ENCODE measurements at places on chromosomes 16 and 17. TPM values are rescaled to one million over a fixed set of nuclear protein-coding genes. Genes with fewer than 3 reads are reported as not detected.

Gene CSF3
- total RNA-seq, result not detected

Gene ITGAL
- 19.6 TPM for total RNA-seq

- H3K27me3 ChIP-seq, result no peaks in the 10 kb centered on the region
- H3K4me3 ChIP-seq, result no peak overlapping the region
- no peaks in the 10 kb centered on the region for H3K4me1 ChIP-seq
- no peak overlapping the region for H3K27ac ChIP-seq
- no peak for DNase-seq
Observed at GRCh38 chr17:30589431-30589830, 112.2 kb downstream of the GOSR1 start.

GRCh38 chr16:88638323-88639230, at the start of gene IL17C:
IL17C (plus strand) TSS chr16:88638572; CDS start chr16:88638642, 70 bp downstream.
- no peak within 1 kb of the TSS for H3K27ac ChIP-seq
- H3K27me3 ChIP-seq, result peaks cover 6% of the 10 kb centered on the region
- H3K36me3 ChIP-seq, result no peaks in the 10 kb centered on the region
- no peak for DNase-seq
- peaks cover 4% of the 10 kb centered on the region for H3K4me1 ChIP-seq

GRCh38 chr17:79790805-79791734, 5.8 kb downstream of the CBX8 start:
- peaks cover 2% of the 10 kb centered on the region for H3K4me1 ChIP-seq
- peaks cover 31% of the 10 kb centered on the region for H3K27me3 ChIP-seq
- H3K27ac ChIP-seq, result no peak overlapping the region
- DNase-seq, result peak; percentile 40
- no peak overlapping the region for H3K4me3 ChIP-seq

Gene TP53TG3C
- not detected for total RNA-seq

Gene KRT17
- total RNA-seq, result 11.1 TPM

Gene CCDC144A
- 7.6 TPM for total RNA-seq

DNA sequence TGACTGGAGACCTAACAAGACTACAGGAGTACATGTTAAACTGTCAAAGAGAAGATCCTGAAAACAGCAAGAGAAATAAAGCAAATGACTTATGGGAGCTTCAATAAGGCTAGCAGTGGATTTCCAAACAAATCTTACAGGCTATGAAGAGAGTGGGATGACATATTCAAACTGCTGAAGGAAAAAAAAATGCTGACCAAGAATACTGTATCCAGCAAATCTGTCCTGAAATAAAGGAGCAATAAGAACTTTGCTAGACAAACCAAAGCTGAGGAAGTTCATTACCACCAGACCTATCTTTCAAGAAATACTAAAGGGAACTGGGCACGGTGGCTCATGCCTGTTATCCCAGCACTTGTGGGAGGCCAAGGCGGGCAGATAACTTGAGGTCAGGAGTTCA, 28.6 kb downstream of the ZFP1 start:
- no peak for DNase-seq
- H3K4me1 ChIP-seq, result no peaks in the 10 kb centered on the region
- no peak overlapping the region for H3K27ac ChIP-seq
- no peaks in the 10 kb centered on the region for H3K36me3 ChIP-seq

DNA sequence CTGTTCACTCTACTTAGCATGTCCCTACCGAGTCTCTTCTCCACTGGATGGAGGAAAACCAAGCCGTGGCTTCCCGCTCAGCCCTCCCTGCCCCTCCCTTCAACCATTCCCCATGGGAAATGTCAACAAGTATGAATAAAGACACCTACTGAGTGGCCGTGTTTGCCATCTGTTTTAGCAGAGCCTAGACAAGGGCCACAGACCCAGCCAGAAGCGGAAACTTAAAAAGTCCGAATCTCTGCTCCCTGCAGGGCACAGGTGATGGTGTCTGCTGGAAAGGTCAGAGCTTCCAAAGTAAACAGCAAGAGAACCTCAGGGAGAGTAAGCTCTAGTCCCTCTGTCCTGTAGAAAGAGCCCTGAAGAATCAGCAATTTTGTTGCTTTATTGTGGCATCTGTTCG, 2.8 kb upstream of the LPCAT2 start:
- H3K27me3 ChIP-seq, result no peaks in the 10 kb centered on the region
- no peaks in the 10 kb centered on the region for H3K4me1 ChIP-seq
- no peak for DNase-seq
- no peak overlapping the region for H3K27ac ChIP-seq
- no peaks in the 10 kb centered on the region for H3K36me3 ChIP-seq
- no peak overlapping the region for H3K4me3 ChIP-seq
